ENCODE measurements at places on chromosomes 7 and 10.

DNA sequence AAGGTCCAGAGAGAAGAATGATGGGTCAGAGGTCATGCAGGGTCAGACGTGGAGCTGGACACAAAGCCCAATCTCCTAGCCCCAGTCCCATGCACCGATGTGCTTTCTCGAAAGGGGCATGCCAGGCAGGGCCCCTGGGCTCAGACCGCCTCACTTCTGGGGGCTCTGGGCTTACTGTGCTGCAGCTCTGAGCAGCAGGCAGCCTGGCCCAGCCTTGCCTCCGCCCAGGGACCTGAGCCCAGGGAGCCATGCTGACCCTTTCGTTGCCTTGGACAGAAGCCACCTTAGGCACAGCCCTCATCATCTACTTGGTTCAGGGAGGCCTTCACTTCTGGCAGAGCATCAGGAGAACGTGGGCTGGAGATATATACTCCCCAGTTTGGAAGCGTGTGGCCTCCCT is 161.2 kb downstream of the GRK5 start:
- DNase-seq, result no peak

GRCh38 chr10:99671386-99671785 is 12.1 kb downstream of the ENTPD7 start:
- DNase-seq, result no peak

DNA sequence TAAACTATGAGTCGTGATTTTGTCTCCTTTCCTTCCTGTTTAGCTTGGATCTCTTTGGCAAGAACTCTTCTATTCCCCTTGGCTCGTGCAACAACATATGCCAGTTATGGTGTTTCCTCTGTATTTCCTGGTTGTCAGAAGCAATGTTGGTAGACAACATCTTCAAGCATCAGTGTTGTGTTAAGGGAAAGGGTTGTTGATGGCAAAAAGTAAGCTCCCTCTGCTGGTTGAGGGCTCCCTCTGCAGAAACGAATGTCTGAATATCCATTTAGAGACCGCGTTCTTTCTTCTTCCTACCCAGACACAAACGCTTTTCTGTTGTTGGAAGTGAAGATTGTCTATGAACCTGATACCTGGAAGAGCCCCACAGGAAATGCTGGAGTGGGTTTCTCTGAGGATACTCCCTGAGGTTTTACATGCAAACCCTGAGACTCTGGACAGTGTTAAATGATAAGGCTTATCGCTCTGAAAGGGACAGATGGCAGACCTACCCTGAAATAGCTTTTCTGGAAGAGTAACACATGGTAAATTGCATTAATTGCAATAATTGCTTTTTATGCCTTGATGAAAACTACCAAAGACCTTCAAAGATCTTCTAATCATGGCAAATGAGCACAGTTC is 23.5 kb upstream of the C1QL3 start:
- no peak for DNase-seq

DNA sequence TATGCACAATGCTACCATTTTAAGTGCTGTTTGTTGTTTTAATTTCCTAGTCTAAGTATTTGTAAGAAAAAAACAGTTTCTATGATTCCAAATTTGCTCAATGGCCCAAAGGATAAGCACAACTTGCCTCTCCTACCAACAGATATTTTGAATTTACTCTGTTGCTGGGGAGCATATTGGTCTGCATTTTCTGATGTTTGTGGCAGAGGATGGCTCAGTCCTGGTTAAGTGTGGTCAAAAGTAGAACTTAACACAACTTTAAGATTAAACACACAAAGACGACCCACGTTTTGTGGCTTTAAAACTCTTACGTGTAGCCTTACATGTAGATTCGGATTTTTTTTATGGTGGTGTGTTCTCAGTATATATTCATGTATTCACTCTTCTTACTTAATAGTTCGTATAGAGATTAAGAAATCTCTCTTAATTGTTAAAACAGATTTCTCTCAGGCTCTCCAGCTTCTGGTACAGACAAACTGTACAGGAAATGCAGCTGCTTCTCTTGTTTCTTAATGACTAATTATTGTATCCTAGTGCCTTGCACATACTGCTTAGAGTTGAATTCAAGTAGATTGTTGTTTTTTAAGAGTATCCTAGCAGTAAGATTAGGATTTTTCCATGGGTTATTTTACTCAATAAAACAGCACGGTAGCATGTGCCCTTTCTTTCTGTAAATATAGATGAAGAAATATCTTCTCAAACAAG is 86.2 kb downstream of the GPR85 start:
- DNase-seq, result no peak

- DNase-seq, result no peak
Observed at GRCh38 chr7:150852371-150852905, at the start of gene AOC1. Gene AOC1, plus strand, starts transcription at chr7:150852517. Its CDS starts 3,954 bp downstream, at chr7:150856471.

DNA sequence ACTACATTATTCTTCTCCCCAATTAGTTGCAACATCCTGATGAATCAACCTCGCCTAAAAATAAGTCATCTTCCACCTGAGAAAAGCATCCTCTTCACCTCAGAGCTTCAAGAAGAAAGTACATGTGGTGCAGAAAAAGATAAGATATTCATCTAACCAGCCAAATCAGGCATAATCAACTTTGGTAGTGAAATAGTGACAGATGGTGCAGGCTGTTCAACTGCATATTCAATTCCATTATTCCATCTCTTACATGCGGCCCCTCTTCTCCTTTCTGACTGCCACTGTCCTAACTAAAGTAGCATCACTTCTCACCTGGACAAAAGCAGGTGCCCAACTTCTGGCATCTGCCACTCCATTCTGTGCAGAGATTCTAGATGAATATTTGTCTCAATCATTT is 148.4 kb upstream of the STEAP1 start:
- no peak for DNase-seq

DNA sequence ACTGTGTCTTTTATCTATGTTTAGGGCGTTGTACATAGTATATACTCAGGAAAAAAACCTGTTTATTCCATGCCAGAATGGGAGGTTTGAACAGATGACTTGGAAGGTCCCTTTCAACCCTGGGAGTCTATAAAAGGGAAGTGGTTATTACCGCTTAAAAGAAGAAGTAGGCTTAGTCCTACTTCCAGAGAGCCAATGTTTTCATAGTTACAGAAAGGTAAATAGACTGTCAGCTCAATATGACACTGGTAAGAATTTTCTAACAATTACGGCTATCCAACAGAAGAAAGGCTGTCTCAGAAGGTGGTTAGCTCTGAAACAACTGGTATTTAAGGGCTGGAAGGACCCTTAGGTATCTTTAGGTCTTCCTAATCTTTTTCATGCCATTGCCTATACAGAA is 1.1 kb upstream of the TFAM start:
- DNase-seq, result no peak

GRCh38 chr10:6665847-6666246 is 85.8 kb upstream of the PRKCQ start:
- no peak for DNase-seq

- DNase-seq, result no peak
Observed at GRCh38 chr10:52376694-52377354, 62.7 kb downstream of the DKK1 start.

DNA sequence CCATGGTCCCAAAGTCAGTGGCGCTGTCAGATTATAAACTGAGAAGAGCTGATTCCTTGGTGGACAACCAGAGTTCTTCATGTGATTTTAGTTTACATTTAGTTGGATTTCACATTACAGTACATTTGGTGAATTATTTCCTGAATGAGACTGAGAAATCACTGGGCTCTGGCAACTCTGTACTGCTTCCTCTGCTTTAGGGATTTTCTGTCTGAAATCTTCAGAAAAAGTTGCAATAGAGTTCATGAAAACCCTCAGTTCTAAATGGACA is 242.6 kb downstream of the BICC1 start:
- no peak for DNase-seq

- DNase-seq, result no peak
Observed at GRCh38 chr10:75037171-75038153, 74.0 kb upstream of the SAMD8 start.

DNA sequence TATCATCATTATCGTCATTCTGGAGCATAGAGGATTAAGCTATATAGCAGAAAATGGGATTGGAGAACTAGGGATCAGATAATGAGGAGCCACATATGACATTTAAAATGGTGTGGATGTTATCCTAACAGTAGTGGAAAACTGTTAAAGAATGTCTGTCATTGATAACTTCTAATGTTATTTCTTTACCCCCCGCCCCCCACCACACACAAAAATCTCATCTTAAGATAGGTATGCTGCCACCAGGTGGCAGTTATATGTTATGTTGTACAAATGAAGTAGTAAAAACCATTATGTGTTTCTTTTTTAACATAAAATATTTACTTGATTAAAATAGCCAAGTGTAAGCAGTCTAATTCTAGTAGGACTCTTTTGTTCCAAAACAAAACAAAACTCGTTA is 13.0 kb downstream of the AKAP9 start:
- DNase-seq, result no peak

DNA sequence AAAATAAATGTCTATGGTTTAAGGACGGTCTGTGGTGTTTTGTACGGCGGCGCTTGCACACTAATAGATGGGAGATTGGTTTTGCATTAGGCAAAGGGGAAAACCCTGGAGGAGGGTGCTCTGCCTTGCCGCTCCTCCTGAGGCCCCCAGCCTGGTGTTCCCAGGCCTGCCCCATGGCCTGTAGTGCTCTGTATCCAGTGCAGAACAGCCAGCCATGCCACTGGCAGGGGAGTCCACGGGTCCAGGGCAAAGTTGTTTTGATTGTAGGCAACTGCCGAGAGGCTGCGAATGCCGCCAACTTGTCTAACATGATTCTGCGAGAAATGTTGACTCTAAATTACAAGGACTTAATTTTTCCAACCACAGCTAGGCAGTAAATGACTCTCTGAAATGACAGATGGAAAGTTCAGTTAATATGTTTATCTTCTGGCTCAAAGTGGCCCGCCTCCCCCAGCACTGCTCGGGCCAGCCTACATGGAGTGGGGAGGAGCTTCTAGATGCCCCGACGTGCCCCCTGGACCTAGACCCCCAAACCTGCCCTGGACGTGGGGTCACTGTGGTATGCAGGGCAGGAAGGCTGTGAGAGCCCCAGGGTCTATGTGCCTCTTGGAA is 104.6 kb upstream of the GDF10 start:
- DNase-seq, result no peak

GRCh38 chr10:34811126-34811967 is 3.7 kb downstream of the PARD3 start:
- DNase-seq, result no peak

GRCh38 chr7:117195361-117196029 is 127.4 kb downstream of the WNT2 start:
- no peak for DNase-seq

- DNase-seq, result no peak
Observed at GRCh38 chr10:5168897-5169420, 16.0 kb downstream of the AKR1C8 start.

- no peak for DNase-seq
Observed at GRCh38 chr10:88802523-88803285, at the start of gene LIPM. Gene LIPM, plus strand, starts transcription at chr10:88802730. Its CDS starts 167 bp downstream, at chr10:88802897.

GRCh38 chr10:70306886-70307520 is 23.2 kb upstream of the NPFFR1 start:
- no peak for DNase-seq

GRCh38 chr7:30159698-30160143 is 24.9 kb downstream of the MTURN start:
- DNase-seq, result no peak

DNA sequence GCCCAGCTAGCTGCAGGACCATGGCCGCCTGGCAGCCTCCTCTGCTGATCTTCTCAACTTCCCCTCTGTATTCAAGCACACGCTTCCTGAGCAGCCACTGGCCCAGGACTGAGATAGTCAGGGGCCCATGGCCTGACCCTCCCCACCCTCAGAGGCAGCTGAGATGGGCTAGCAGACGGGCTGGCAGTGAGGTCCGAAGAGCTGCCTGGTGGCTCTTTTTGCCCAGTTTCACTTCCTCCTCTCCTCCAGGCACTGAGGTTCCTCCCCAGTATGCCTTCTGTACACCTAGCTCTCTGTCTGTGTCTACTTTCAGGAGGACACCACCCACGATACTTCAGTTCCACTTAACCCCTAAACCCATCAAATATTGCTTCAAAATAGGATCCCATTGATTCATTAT is 395.6 kb downstream of the TNS3 start:
- DNase-seq, result no peak

GRCh38 chr10:88309365-88309764 is 273.8 kb downstream of the RNLS start:
- no peak for DNase-seq

- DNase-seq, result no peak
Observed at GRCh38 chr10:78604286-78604685, 464.5 kb upstream of the ZMIZ1 start.

DNA sequence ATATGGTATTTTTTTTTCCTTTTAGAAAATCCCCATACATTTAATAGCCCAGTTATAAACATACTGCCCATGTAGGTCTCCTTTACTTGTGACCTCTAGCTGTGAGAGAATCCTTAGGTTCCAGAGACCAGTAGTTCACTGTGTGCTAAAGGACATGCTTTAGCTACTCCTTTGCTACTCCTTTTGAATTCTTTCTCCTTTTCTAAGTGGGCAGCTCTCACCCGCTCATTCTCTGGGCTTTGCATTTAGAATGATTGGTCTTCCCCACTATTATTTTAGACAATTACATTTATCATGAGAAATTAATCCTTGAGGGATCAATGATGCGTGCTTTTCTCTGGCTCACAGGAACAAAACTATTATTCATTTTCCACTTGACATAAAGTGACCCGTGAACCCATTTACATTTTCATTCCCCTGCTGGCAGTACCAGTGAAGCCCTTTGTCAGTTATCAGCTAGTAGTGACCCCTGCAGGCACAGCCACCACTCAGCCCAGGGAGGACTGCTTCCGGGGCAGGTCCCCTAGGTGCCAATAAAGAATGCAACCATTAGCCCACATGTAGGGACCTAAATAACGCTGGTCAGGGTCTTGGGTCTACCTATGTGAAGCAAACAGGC is 844.3 kb downstream of the CNTNAP2 start:
- no peak for DNase-seq

DNA sequence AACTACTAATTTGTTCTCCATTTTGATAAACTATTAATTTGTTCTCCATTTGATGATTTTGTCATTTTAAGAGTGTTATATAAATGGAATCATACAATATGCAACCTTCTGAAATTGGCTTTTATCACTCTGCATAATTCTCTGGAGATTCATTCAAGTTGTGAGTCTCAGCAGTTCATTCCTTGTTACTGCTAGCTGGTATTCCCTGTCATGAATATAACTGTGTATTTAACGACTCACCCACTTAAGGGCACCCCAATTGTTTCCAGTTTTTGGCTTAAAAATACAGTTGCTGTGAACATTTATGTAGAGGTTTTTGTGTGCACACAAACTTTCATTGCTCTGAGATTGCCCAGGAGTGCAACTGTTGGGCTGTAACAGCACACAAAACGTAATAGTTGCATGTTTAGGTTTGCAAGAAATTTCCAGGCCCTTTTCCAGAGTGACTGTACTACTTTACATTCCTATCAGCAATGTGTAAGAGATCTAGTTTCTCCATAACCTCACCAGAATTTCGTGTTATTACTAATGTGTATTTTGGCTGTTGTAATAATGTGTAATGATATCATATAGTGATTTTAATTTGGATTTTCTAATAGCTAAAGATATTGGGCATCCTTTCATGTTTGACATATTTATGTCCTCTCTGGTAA is 153.2 kb upstream of the ADCY1 start:
- DNase-seq, result no peak

Measured in right forelimb (tissue), 1 donor.